H9 (cell line): ENCODE measurements at places on chromosomes 4 and X. TPM values are rescaled to one million over a fixed set of nuclear protein-coding genes. Genes with fewer than 3 reads are reported as not detected.

Gene MAGEA12
- total RNA-seq = not detected in 2 replicates

Gene BEX5
- total RNA-seq = 7.5 and 7.7 TPM in 2 replicates

Gene ZNF674
- 7.9 and 10.1 TPM in 2 replicates for total RNA-seq

Gene NDNF
- total RNA-seq = 0.15 and 0.17 TPM in 2 replicates

Gene KLF3
- total RNA-seq = 26.2 and 29.0 TPM in 2 replicates

Gene OTC
- total RNA-seq = not detected in 2 replicates

Gene GPR82
- not detected in 2 replicates for total RNA-seq

Gene STK32B
- 1.0 and 1.3 TPM in 2 replicates for total RNA-seq

Gene PRKG2
- total RNA-seq = 1.6 and 1.9 TPM in 2 replicates

Gene WNK3
- 21.0 and 22.8 TPM in 2 replicates for total RNA-seq

Gene FGF5
- not detected in 2 replicates for total RNA-seq

Gene ZMAT1
- total RNA-seq = 2.1 and 2.5 TPM in 2 replicates

Gene RIPPLY1
- total RNA-seq = not detected in 2 replicates

Gene LRCH2
- total RNA-seq = 6.3 and 6.6 TPM in 2 replicates

Gene ARHGAP24
- 0.13 and 0.37 TPM in 2 replicates for total RNA-seq

GRCh38 chrX:17414839-17415238, 39.8 kb downstream of the NHS start:
- H3K36me3 ChIP-seq = no peaks in the 10 kb centered on the region
- no peaks in the 10 kb centered on the region for H3K27me3 ChIP-seq
- H3K4me3 ChIP-seq = peak overlapping the region; percentile 63
- DNase-seq = peak; percentile 42

DNA sequence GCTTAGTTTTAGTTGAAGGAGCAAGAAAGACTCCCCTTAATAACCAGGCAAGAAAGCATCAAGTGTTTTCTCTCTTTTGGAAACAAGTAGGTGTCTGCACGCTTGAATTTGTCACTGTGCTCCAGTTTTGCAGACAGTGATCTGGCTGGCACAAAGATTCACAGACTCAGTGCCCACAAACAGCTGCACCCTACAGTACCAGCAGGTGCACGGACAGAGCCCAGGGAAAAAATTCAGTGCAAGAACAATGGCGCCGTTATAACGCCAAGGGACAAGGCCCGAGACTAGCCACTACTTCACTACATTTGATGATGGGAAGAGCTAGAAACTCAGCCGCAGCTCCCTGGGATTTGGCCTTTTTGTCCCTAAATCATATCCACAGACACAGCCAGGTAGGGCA, 56.0 kb downstream of the ZNF827 start:
- peaks cover 25% of the 10 kb centered on the region for H3K36me3 ChIP-seq
- H3K27ac ChIP-seq = no peak overlapping the region
- H3K4me1 ChIP-seq = peaks cover 18% of the 10 kb centered on the region
- H3K4me3 ChIP-seq = no peak overlapping the region

- DNase-seq = no peak
- no peaks in the 10 kb centered on the region for H3K27me3 ChIP-seq
- no peak overlapping the region for H3K27ac ChIP-seq
- H3K4me3 ChIP-seq = no peak overlapping the region
Observed at GRCh38 chr4:184156163-184156920, 61.3 kb downstream of the ENPP6 start.

DNA sequence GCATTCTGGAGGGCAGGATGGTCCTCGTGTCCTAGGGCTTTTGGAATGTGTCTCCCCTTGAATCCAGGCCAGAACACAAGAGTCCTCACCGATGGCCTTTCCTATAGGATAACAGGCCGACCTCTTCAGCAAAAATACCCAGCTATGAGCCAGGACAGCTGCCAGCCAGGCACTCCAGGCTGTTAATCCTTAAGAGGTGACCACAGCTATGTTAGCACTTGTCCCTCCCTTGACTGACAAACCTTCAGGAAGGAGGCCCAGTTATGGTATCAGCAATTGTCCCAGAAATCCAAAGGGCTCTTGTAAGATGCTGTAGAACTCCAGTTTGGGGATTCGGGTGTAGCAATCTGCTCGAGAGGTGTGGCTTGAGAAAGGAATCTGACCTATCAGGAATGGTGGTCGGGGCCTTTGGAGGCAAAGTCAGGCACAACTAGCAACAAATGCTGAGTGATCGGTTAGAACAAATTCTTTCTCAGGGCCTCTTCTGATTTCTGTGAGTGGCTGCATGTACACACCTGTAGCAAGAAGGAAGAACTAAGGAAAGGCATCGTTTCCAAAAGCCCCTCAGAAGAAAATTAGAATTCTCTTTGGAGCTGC, 54.6 kb downstream of the PTCHD1 start:
- no peak overlapping the region for H3K27ac ChIP-seq
- no peak overlapping the region for H3K4me3 ChIP-seq
- no peaks in the 10 kb centered on the region; the same call in 1 of the 2 replicates for H3K4me1 ChIP-seq
- H3K27me3 ChIP-seq = no peaks in the 10 kb centered on the region

DNA sequence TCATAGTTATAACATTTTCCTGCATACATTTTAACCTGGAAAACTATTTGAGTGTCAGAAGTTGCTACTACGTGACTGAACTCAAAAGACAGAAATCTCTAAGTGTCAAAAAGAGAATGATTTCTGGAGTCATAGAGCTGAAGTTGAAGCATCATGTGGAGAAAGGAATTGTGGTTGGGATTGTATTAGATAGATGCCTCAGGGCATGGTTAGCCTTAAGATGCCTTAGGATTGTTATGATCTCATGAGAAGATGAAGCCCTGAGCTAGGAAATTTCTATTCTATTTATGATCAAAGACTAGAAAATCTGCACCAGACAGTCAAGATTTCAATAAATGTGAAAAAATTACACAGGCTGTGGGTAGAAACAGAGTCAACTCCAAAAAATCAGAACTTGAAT, 20.2 kb downstream of the EPGN start:
- H3K4me3 ChIP-seq = no peak overlapping the region
- DNase-seq = no peak
- no peak overlapping the region for H3K27ac ChIP-seq
- H3K4me1 ChIP-seq = no peaks in the 10 kb centered on the region

- no peak overlapping the region for H3K27ac ChIP-seq
- no peak overlapping the region for H3K4me3 ChIP-seq
- DNase-seq = no peak
- H3K27me3 ChIP-seq = no peaks in the 10 kb centered on the region
- no peaks in the 10 kb centered on the region for H3K4me1 ChIP-seq
Observed at GRCh38 chr4:113325876-113326615, 276.6 kb downstream of the ANK2 start.

GRCh38 chr4:53785996-53786395, 194.7 kb upstream of the LNX1 start:
- H3K36me3 ChIP-seq = no peaks in the 10 kb centered on the region
- no peak overlapping the region for H3K4me3 ChIP-seq
- H3K27me3 ChIP-seq = no peaks in the 10 kb centered on the region
- H3K27ac ChIP-seq = no peak overlapping the region
- DNase-seq = no peak

GRCh38 chrX:14641681-14642655, 112.6 kb downstream of the GLRA2 start:
- DNase-seq = no peak
- H3K4me3 ChIP-seq = no peak overlapping the region
- H3K36me3 ChIP-seq = no peaks in the 10 kb centered on the region
- H3K27me3 ChIP-seq = no peaks in the 10 kb centered on the region
- H3K27ac ChIP-seq = no peak overlapping the region

DNA sequence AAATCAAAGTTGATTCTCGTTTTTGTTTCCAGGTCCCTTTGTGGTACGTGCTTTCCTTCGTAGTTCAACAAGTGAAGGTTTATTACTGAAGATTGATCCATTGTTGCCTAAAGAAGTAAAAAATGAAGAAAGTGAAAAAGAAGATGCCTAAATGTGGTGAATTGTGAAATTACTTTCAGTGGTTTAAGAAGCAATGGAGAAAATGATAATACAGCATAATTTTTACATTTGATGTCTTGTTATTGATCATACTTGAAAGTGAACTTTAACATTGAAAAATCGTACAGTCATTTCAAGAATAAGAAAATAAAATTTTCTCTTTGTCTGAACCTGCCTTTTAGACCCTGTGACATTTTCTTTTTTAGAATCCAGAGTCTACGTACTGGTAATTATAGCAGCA, 89.8 kb downstream of the MRPL1 start:
- H3K27ac ChIP-seq = no peak overlapping the region
- no peak overlapping the region for H3K4me3 ChIP-seq
- H3K27me3 ChIP-seq = no peaks in the 10 kb centered on the region

DNA sequence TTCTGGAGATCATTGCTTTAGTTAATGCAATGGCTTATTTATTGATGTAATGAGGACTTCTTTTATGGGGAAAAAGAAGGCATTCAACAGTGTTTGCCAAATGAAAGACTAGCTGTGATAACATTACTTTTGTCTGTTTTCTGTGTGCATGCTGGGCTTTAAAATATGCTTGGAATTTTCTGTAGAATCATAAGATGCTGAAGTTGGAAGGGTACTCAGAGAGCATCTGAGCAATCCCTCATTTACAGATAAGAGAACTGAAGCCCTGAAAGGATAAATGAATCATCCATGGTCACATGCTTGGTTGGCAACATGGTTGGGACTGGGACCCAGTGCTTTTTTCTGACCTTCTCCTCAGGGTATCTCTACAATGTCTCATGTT, 31.4 kb upstream of the PITX2 start:
- no peaks in the 10 kb centered on the region for H3K4me1 ChIP-seq
- no peak overlapping the region for H3K4me3 ChIP-seq
- H3K27me3 ChIP-seq = no peaks in the 10 kb centered on the region
- no peaks in the 10 kb centered on the region for H3K36me3 ChIP-seq

- H3K27ac ChIP-seq = no peak overlapping the region
- no peaks in the 10 kb centered on the region for H3K27me3 ChIP-seq
- no peaks in the 10 kb centered on the region for H3K4me1 ChIP-seq
- DNase-seq = no peak
Observed at GRCh38 chr4:116949856-116950255, 135.5 kb downstream of the TRAM1L1 start.

DNA sequence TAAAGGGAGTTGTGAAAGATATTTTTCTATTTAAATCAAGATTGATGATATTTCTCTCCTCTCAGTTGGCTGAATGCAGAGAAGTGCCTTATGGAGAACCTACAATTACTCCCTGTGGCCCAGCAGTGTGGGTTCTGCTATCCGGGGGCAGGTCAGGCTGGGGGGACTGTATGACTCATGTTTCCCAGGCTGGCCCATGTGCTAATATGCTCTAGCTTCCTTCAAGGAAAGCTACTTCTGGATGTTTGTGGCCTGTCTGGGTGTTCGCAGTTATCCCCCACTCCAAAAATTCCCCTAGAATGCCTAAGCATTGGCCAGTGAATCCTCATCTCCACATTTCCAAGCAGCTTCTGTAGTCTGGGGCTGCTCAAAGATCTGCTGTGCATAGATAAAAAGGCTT, 58.9 kb upstream of the SPP1 start:
- no peaks in the 10 kb centered on the region; the same call in 1 of the 2 replicates for H3K36me3 ChIP-seq
- DNase-seq = no peak
- peak overlapping the region; percentile 52 for H3K27ac ChIP-seq
- H3K4me3 ChIP-seq = peak overlapping the region; percentile 44; the same call in 1 of the 3 replicates
- peaks cover 22% of the 10 kb centered on the region for H3K4me1 ChIP-seq

GRCh38 chr4:159764343-159764952, 661.6 kb downstream of the RAPGEF2 start:
- DNase-seq = no peak
- H3K4me1 ChIP-seq = no peaks in the 10 kb centered on the region
- H3K27ac ChIP-seq = no peak overlapping the region
- H3K4me3 ChIP-seq = no peak overlapping the region

GRCh38 chr4:38870098-38870808, 2.6 kb downstream of the FAM114A1 start:
- H3K27me3 ChIP-seq = no peaks in the 10 kb centered on the region
- no peak overlapping the region for H3K4me3 ChIP-seq
- H3K4me1 ChIP-seq = peaks cover 6% of the 10 kb centered on the region; the same call in 1 of the 2 replicates
- no peak overlapping the region for H3K27ac ChIP-seq
- no peak for DNase-seq

DNA sequence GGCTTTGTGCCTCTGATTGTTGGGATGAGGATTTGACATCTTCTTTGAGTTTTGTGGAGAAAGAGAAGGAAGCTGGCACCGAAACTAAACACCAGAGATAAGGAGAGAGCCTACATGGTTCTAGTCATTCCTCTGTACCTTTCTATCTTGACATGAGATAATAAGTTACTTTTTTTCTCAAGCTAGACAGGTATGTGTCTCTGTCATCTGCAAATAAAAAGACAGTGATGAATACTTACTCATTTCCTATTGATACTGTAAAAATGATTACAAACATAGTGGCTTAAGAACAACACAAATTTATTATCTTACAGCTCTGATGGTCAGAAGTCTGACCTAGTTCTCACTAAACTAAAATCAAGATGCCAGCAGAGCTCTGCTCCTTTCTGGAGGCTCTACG, 1391.2 kb downstream of the STIM2 start:
- H3K36me3 ChIP-seq = no peaks in the 10 kb centered on the region
- no peaks in the 10 kb centered on the region for H3K4me1 ChIP-seq
- H3K27me3 ChIP-seq = no peaks in the 10 kb centered on the region

DNA sequence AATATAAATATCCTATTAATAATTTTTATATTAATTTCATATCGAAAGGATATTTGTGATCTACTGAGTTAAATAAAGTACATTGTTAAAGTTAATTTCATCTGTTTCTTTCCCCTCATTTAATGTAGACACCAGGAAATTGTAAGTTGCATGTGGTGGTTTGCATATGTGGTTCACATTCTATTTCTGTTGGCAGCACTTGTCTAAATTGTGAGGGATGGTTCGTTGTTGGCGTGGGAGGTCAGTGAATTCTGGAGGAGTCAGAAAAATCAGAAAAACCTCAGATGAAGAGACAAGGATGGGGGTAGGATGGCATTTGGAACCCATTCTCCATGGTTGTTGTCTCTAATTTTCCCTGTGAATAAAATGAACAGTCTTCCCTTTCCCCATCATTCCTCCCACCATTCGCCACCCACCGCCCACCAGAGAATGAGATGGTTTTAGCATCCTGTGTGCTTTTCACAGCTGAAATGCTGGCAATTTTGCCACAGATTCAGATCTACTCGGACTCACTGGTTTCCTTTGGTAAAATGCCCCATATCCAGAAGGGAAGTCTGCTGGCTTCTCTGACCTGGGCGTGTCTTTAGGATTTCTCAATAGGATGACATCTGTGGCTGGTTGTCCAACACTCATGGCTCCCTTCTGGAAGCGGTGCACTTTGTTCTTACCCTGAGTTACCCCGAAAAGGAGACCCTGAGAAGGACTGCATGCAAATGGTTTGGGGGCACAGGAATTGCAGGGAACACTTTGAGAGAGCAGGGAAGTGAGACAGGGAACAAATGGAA, 52.3 kb downstream of the LGI2 start:
- no peaks in the 10 kb centered on the region for H3K27me3 ChIP-seq
- H3K4me1 ChIP-seq = no peaks in the 10 kb centered on the region
- H3K4me3 ChIP-seq = no peak overlapping the region
- no peak overlapping the region for H3K27ac ChIP-seq

- H3K4me3 ChIP-seq = no peak overlapping the region
- DNase-seq = no peak
- no peak overlapping the region for H3K27ac ChIP-seq
- H3K4me1 ChIP-seq = no peaks in the 10 kb centered on the region; the same call in 1 of the 2 replicates
- peaks cover 84% of the 10 kb centered on the region for H3K36me3 ChIP-seq
Observed at GRCh38 chrX:21989384-21989783, 42.7 kb upstream of the PHEX start.
